ENCODE measurements at places on chromosomes 1 and 21. TPM values are rescaled to one million over a fixed set of nuclear protein-coding genes. Genes with fewer than 3 reads are reported as not detected.
A peak's percentile ranks its signal among the peaks of the same experiment; 100 is the strongest.

Gene TSPEAR
- not detected for total RNA-seq

Gene TMEM240
- 2.7 TPM for total RNA-seq

- DNase-seq, result peak; percentile 47
Observed at GRCh38 chr1:17841944-17842343, 86.8 kb downstream of the ACTL8 start.

GRCh38 chr1:100710906-100711682 is 8.4 kb upstream of the VCAM1 start:
- no peak for DNase-seq

GRCh38 chr1:169090900-169091311 is 15.6 kb upstream of the ATP1B1 start:
- no peak for DNase-seq

GRCh38 chr1:52633291-52633754 is 355 bp downstream of the SHISAL2A start:
- DNase-seq, result peak; percentile 53
